ENCODE measurements at places on chromosomes 2 and 18.

GRCh38 chr2:101197215-101197745 is 46.1 kb upstream of the TBC1D8 start:
- DNase-seq, result no peak

GRCh38 chr18:42255908-42256765 is 301.1 kb downstream of the PIK3C3 start:
- no peak for DNase-seq

GRCh38 chr18:8607776-8608742 is 1.2 kb upstream of the RAB12 start:
- no peak for DNase-seq

GRCh38 chr18:78652001-78652545 is 327.5 kb upstream of the SALL3 start:
- no peak for DNase-seq

DNA sequence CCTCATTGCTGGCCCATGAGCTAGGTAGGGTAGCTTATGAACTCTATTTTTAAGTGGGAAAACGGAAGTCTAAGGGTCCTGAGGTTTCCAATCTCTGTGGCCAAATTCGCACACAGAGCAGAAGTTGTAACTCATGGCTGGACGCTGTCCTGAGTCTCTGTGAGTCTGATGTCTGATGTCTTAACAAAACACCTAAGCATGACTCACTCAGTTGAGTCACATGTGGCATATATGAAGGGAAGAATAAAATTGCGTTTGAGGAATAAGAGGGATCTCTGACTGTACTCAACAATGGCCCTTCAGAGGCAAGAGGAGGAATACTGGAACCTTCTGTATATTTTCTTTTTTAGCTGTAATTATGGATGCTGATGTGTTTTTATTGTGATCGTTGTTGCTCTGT is 569.7 kb downstream of the RIT2 start:
- DNase-seq, result no peak

GRCh38 chr2:179454443-179455171 is 190.0 kb upstream of the SESTD1 start:
- no peak for DNase-seq

GRCh38 chr2:196160101-196160500 is 11.3 kb downstream of the STK17B start:
- peak; percentile 41 for DNase-seq

- no peak for DNase-seq
Observed at GRCh38 chr18:28095041-28095440, 81.9 kb downstream of the CDH2 start.

GRCh38 chr18:68520406-68521075 is 194.4 kb downstream of the TMX3 start:
- no peak for DNase-seq

- DNase-seq, result no peak
Observed at GRCh38 chr18:33805592-33805991, 227.6 kb downstream of the ASXL3 start.

DNA sequence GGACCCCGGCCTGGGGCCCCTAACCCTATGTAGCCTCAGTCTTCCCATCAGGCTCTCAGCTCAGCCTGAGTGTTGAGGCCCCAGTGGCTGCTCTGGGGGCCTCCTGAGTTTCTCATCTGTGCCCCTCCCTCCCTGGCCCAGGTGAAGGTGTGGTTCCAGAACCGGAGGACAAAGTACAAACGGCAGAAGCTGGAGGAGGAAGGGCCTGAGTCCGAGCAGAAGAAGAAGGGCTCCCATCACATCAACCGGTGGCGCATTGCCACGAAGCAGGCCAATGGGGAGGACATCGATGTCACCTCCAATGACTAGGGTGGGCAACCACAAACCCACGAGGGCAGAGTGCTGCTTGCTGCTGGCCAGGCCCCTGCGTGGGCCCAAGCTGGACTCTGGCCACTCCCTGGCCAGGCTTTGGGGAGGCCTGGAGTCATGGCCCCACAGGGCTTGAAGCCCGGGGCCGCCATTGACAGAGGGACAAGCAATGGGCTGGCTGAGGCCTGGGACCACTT is 16.4 kb downstream of the EMX1 start:
- no peak for DNase-seq

DNA sequence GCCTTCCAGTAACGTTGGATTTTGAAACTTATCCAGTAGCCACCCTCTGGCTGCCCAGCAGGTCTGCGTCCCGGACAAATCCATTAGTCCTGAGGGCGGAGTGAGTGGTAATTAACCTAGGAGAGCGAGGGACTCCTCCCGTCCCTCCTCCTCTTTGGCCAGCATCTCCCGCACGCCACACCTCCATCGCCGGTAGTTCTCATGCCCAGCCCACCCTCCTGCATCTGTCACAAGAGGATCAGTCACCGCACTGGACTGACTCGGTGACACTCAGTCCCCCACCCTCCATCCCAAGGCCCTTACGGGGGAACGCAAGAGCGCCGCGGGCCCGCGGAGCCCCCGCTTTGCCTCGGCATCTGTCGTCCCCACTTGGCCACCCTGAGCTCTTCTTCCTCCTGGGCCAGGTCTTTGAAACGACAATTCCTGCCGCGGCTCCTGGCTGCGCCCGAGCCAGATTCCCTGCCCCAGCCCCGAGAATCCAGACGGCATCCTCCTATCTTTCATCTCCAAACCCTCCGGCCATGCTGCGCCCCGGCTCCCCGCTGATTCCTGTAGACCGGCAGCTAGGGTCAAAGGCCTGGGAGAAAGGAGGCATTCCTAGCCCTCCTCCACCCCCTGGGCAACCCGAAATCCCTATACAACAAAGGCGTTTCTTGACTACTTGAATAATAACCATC is 77.5 kb downstream of the EIF2AK3 start:
- no peak for DNase-seq

- no peak for DNase-seq
Observed at GRCh38 chr2:240926516-240927389, 20.6 kb downstream of the CROCC2 start.

DNA sequence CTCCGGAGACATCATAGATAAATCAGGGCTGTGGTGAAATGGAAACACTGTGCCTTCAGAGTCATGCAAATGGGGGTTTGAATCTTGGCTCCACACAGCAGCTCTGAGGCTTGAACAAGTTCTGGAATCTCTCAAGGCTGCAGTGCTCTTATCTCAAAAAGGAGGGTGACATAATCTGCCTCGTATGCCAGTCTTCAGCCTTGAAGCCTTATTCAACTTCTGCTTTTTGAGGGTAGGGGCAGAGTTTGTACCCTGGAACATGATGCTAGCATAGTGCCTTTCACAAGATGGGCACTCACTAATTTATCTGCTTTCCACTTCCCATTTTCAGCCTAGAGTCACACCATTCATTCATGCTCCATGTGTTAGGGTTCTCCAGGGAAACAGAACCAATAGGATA is 42.3 kb downstream of the GATA6 start:
- no peak for DNase-seq

DNA sequence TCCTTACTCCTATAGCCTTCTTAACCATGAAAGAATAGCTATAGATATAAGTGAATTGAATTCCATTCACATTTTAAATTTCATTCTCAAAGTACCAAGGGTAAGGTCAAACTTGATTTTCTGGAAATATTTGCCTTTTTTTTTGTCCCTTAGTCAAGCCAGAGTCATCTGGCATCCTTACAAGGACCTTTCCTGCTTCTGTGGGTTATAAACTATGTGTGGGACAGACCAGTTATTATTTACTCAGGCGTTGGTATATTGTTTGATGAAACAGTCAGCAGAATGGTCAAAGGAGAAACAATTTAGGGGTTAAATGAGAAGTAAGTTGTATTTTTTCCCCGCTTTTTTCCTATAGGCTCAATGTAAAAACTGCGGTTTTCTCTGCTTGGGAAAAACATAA is 1103.2 kb upstream of the ZEB2 start:
- no peak for DNase-seq

DNA sequence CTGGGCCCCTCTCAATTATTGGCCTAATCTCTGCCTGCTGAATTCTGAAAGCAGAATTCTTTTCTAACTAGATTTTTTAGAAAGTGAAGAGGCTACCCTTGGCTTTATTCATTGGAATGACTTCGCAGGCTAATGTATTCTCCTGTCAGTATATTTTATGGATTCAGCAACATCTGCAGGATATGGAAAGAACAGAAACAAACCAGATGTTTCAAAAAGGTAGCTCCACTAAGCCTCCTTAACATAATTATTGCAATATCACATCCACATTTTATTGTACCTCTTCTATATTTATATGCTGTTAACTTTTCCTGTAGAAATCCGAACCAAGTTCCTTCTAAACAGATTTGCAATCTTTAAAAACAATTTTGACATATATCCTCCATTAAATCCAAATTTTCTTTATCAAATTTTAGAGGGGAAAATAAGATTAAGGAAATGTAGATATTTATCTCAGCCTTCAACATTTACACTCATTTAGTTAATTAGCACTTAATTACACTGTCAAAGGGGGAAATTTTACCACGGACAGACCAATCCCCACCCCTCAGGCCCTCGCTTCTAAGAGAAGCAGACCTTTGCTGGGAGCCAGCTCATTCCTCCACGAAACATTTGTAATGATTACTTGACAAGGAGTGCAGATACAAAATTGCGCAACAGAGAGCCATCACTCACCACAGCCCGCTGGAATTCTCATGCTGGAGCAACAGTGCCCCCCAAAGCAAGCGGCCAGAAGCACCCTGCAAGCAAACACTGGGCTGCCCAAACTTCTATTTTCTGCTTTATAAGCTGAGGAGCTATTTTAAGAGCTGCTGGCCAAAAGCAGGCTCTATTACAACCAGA is 253.4 kb downstream of the ETAA1 start:
- DNase-seq, result no peak

DNA sequence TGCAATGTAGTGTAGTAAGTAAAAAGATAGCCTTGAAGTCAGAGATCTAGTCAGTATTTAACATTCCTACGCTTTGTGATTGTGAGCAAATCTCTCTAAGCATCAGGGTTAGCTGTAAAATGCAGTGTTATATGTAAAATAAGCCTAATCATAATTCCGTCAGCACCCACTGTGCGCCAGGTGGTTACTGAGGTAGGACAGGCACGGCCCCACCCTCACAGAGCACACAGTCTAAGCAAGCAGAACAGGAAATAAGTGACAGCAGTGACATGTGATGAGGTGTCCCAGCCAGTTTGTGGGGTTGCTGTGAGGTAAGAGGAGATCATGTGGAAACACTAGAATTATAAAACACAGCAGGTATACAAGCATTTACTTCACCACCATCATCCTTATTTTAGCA is 267.1 kb downstream of the ICOS start:
- DNase-seq, result no peak

DNA sequence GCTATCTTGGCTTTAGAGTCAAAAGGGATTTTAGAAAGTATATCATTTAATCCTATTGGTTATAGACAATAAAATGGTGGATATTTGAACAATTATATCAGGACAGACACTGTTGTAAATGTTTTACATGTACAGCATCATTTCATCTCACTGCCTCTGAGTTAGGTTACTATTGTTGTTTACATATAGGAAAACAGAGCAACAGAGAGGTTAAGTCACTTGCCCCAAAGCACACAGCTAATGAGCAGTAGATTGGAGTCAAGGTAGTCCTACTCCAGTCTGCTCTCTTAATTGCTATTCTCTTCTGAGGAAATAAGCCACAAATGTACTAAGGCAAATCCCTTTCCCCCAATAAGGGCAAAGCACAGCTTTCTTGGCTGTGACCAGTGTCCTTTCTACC is 142.9 kb downstream of the MTX2 start:
- DNase-seq, result no peak

GRCh38 chr2:85861180-85861579 is 27.6 kb downstream of the ST3GAL5 start:
- no peak for DNase-seq

DNA sequence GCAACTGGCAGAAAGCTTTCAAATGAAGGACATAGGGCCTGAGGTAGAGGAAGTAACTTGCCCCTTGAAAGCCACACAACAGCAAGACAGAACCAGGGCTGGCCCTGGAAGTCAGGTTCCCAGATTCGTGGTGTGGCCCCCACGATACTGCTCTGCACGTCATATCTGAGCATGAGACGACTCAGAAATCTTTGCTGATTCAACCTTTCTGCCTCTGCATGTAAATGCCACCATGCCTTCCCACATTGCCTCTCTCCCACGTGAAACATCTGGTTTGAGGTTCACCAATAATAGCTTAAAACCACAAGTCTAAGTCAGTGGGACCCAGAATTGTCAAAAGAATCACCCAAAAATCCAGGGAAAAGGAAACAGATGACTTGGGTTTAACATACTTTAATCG is 214.0 kb upstream of the TRIB2 start:
- DNase-seq, result peak; percentile 14

DNA sequence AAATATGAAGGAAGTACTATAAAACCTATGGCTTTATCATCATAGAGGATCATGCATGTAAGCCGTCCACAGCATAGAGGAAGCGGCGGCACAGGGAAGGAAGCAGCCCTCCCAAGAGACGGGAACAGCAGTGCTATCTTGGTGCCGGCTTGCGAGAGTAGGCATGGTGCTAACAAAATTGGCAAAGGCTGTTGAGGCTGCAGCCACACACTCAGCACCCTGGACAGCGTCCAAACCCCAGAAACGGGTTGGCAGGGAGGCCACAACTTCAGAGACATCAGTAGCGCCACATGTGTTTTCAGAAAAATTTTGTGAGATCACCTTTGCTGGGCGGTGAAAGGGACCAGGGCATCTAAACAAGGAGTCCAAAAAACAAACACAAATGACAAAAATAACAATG is 37.7 kb downstream of the NETO1 start:
- no peak for DNase-seq

DNA sequence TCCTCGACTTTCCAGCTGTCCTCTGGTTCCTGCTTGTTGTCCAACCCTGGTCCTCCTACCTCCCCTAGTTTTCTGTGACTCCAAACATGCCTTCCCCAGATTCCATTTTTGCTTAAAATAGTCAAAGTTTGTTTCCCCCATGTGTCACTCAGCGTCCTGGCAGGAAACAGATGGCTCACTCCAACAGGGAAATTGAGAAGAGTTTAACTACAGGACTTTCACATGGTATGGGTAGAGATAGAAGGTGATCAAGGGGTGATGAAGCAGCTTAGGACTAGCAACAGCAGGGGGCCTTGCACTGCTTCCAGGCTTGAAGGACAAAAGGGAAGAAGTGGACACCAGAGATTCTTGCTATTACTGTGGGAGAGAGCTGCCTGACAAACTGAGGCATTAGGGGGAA is 6.1 kb upstream of the CUL3 start:
- DNase-seq, result no peak

GRCh38 chr2:130875935-130876334 is 39.2 kb downstream of the ARHGEF4 start:
- no peak for DNase-seq

DNA sequence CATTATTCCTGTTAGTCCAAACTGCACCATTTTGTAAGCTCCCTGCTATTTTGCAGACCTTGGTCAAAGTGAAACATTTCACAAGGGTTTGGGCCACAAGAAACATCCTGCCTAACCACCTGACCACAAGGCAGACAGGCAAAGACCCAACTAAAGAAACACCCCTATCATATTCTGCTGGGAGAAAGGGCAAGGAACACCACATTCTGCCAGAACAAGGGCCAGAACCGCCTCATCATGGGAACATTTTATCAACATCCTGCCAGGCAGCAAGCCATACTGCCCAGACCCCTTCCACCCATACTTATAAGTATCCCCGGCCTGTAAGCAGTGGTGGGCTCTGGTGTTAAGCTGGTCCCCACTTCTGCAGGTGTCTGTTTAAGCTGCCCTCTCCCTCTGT is 12.0 kb upstream of the RAB31 start:
- DNase-seq, result no peak

- DNase-seq, result no peak
Observed at GRCh38 chr18:42182728-42183700, 228.0 kb downstream of the PIK3C3 start.

- DNase-seq, result no peak
Observed at GRCh38 chr2:37877457-37878315, 47.4 kb upstream of the RMDN2 start.

Measured in activated T-helper 1 cell treated with anti-CD3 and anti-CD28 coated beads, Interleukin-2, amount 50 U/mL, for 16 hours (primary cell).